ENCODE measurements at places on chromosomes 7 and 10.
A peak's percentile ranks its signal among the peaks of the same experiment; 100 is the strongest.

GRCh38 chr7:77415823-77416620 is at the start of gene GSAP:
TSS of gene GSAP (minus strand) at chr7:77416349. CDS start at chr7:77416321, 28 bp downstream.
- peak; percentile 17 for DNase-seq

- no peak for DNase-seq
Observed at GRCh38 chr10:43461950-43462349, 25.0 kb downstream of the ZNF487 start.

GRCh38 chr10:68302503-68302823 is 29.4 kb upstream of the HNRNPH3 start:
- no peak for DNase-seq

DNA sequence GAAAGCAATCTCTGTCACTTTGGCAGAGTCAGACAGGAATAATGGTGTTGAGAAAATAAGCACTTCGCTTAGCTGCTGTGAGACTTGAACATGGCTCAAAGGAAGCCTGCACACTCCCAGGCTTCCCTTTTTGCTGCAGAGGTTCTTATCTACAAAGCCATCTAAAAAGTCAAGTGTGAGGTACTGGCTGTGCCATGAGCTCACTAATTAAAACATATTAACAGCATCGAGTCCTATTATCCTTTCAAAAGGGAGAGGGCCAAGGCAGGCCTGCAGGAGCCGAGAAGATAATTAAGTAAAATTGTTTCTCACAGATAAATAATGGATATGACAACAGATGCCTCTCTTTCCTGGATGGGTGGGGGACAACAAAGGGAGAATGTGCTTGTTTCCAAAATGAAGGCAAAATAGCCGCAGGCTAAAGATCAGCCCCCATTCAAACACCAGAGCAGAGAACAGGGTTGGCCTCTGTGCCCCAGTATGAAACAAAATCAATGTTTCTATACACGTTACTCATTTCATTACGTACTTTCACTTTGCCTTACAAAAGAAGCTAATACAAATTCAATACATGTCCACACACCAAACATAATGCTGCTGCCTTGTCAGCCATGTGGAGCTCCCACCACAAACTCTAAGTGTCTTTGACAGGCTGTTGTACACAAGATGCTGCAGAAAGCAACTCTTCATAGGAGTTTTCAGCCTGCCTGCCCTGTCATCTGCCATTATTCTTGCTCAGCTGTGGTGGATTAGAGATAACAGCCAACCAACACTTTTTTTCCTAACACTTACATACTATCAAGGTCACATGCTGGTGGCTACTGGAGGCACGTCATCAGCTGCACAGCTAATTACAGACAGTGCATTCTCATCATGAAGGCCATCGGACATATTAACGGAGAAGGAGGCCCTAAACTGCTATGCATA is 55.3 kb downstream of the ELAPOR2 start:
- no peak for DNase-seq

DNA sequence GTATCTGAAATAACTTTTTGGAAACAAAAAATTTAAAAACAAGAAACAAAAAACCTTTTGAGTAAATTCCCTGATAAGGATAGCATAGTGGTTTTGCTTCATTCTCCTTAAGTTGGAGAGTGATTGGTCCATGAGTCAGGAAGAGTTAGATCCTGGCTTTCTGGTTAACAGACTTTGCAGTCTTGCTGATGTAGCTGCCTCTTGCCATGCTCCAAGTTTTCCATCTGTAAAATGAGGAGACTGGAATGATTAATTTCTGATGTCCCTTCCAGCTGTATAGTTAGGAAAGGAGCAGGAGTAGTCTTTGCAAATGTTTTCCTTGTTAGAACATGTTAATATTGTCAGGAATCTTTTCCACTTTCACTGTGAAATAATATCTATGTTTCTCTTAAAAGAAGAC is 266.6 kb downstream of the DNAJB9 start:
- DNase-seq: no peak

GRCh38 chr10:69421611-69422308 is 5.0 kb upstream of the TACR2 start:
- DNase-seq: no peak

DNA sequence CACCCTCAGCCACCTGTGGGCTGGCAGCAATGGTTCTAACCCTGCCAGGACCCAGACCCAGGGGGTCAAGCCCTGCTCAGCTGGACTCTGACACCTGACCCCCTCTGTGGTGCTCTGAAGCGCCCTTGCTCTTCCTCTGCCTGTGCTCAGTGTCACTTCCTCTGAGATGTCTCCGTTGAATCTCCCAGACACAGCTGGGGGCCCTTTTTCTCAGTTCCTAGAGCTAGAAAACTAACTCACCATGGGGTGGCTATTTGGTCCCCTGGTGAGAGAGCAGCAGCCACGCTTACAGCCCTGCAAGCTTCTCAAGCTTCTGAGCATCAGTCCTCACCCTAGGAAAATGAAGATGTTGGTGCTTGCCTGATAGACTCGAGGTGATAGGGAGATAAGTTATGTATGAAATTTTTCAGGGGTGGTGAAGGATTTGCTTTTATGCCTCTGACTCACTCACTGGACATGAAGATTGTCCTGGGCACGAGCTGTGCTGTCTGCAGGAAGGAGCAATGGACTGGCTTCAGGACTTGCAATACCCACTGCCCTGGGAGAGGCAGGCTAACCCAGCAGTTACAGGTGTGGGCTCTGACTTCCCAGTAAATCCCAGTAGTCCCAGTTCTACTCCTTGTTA is 29.6 kb downstream of the COL13A1 start:
- DNase-seq: no peak

GRCh38 chr10:6843894-6844650 is 264.0 kb upstream of the PRKCQ start:
- DNase-seq: no peak

DNA sequence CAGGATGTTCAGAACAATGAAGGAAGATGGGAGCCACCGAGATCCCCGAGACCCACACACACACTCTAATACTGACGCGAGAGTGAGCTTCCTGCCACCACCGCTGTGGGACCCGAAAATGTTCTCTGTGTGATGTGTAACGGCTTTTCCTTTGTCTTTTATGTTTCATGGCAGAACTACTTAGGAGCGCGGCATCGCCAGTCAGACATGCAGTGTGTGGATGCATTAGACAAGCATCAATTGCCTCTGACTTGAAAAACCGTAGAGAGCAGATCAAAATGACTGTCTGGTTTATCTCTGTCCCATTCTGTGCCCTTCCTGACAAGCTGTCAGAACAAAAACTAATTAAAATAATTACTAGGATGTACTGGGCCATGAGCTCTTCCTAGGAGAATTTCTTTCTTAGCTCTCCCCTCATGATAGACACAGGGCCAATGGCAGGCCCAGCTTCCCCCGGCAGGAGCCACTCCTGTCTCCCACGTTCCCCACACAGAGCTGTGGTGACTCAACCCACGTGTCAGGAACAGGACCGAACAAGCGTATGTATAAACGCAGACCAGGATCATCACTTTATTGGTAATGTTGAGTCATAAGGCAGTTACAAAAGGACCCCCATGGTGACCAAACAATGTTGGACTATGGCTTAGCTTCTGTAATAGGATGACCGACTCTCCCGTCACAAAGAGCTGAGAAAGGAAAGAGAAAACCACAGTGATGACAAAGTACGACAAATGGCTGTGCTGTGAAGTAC is 705.0 kb downstream of the PARD3 start:
- no peak for DNase-seq

DNA sequence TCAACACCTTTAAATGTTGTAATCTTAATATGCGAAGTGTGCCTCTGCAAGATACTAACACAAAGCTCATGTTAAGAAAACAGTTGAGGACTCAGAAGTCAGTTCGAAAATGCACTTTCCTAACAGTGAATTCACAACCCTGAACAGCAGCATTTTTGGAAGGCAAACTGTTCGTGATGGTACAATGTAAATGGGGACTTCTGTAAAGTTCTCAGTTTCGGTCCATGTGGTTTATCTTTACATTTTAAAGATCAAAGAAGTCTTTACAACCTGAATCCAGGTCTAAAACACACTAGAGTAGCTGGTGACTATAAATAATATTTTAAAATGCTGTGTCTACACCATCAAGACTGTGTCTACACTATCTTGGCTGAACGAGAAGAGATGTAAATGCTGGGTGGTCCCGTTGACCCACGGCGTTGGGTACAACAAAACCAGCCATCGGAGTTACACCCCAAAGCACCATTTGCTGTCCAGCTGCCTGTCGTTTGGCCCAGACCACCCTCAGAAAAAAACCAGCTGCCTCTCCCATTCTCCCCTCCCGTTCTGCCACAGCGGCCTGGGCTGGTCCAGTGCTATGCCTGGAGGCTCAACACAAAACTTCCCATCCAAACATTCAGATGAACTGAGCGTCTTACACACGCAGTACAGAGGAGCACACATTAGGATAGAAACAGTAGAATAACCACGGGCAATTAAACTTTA is 42.9 kb downstream of the MKI67 start:
- DNase-seq: no peak

DNA sequence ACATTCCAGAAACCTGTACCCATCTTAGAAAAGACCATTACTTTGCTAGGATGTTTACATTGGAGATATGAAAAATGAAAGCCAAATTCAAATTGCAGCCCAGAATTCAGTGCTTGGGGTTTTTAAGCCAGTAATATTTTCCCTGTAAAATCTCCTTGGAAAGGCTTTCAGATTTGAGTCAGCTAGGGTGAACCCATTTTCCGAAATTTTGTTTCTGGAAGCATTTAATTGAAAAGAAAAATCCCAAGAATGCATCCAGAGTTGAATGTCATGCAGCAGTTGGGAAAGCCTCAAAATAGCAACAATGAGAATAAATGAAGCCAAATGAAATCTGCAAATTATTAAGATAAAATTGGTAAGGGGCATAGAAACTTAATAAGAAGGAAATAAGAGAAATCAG is 106.4 kb downstream of the BMPER start:
- no peak for DNase-seq
